ENCODE measurements at places on chromosomes 1 and 21. TPM values are rescaled to one million over a fixed set of nuclear protein-coding genes. Genes with fewer than 3 reads are reported as not detected.

- no peaks in the 10 kb centered on the region for H3K36me3 ChIP-seq
- no peaks in the 10 kb centered on the region for H3K4me1 ChIP-seq
- H3K4me3 ChIP-seq = no peak overlapping the region
- no peaks in the 10 kb centered on the region for H3K27me3 ChIP-seq
- H3K27ac ChIP-seq = no peak overlapping the region
- DNase-seq = no peak
These were observed 370.6 kb downstream of the PTPRC start for GRCh38 chr1:199009447-199009846.

ZSWIM5 gene
- total RNA-seq = 4.5 TPM

GRCh38 chr1:17546946-17547670 lies 7.6 kb downstream of the ARHGEF10L start:
- peaks cover 16% of the 10 kb centered on the region for H3K4me1 ChIP-seq
- no peak for DNase-seq
- no peaks in the 10 kb centered on the region for H3K27me3 ChIP-seq
- H3K4me3 ChIP-seq = no peak overlapping the region
- peak overlapping the region; percentile 6 for H3K27ac ChIP-seq
- no peaks in the 10 kb centered on the region for H3K36me3 ChIP-seq

MAP3K7CL gene
- 7.5 TPM for total RNA-seq

DNA sequence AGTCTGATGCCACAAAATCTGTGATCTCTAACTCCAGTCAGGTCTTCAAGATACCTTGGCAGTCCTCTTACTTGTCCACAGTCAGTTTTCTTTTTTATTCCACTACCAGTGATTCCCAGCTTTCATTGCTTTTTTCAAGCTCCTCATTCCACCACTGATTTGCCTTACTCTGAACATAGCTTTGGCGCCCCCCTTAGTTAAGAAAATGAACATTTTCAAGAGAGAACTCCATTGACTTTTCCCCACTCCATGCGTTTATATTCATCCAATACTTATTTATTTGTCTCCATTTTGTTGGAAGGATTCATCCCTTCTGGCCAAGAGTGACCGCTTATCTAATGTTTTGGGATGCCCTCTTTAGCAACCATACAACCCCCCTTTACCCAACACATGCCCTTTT lies 33.9 kb upstream of the IPO9 start:
- no peaks in the 10 kb centered on the region for H3K27me3 ChIP-seq
- no peaks in the 10 kb centered on the region for H3K36me3 ChIP-seq
- no peak overlapping the region for H3K4me3 ChIP-seq
- no peaks in the 10 kb centered on the region for H3K4me1 ChIP-seq
- no peak for DNase-seq
- H3K27ac ChIP-seq = no peak overlapping the region

DNA sequence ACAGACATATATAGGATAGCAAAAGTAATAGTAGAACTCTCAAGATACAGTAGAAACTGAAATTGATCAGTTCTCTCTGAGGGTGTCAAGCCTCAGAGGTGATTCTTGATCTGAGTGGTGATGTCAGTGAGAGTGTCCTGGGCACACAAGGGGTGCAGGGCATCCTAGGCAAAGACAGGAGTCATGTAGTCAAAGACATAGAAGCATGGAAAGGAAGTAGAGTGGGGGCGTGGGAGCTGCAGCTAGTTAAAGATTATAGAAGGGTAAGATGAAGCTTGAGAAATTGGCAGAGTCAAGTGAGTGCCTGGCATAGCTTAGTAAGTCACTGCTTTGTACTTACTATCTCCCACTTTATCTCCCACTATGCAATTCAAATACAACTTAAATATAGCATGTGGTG lies 22.8 kb downstream of the CDC7 start:
- no peaks in the 10 kb centered on the region for H3K36me3 ChIP-seq
- DNase-seq = no peak
- H3K4me3 ChIP-seq = no peak overlapping the region
- no peaks in the 10 kb centered on the region for H3K27me3 ChIP-seq
- H3K4me1 ChIP-seq = no peaks in the 10 kb centered on the region

PADI2 gene
- 9.2 TPM for total RNA-seq

PCSK9 gene
- not detected for total RNA-seq

SHE gene
- total RNA-seq = 21.3 TPM

RIPPLY3 gene
- total RNA-seq = 0.44 TPM
